ENCODE measurements at places on chromosomes 4 and X.

DNA sequence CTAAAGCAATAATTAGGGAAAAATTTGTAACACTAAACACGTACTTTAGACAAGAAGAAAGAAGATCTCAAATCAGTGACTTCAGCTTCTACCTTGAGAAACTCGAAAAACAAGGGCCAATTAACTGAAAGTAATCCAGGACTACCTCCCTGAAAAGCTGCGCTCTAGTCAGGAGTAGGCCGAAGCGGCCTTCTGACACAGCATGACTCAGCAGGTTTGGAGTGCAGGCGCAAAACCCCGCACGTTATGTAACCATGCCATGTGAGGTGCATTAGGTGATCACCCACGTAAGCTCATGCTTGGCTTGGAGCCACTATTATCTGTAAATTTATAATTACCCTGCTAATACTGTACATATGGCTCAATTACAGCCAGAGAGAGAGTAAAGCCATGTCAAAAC lies 52.8 kb upstream of the CCDC149 start:
- no peak for DNase-seq

GRCh38 chrX:1529328-1529727 lies 7.7 kb downstream of the P2RY8 start:
- DNase-seq: no peak

GRCh38 chrX:139026811-139027210 lies 315.3 kb upstream of the FGF13 start:
- DNase-seq: no peak

GRCh38 chr4:54255881-54256280 lies 26.8 kb downstream of the PDGFRA start:
- DNase-seq: no peak

- no peak for DNase-seq
Observed at GRCh38 chrX:2193273-2193592, 307.5 kb downstream of the DHRSX start.

DNA sequence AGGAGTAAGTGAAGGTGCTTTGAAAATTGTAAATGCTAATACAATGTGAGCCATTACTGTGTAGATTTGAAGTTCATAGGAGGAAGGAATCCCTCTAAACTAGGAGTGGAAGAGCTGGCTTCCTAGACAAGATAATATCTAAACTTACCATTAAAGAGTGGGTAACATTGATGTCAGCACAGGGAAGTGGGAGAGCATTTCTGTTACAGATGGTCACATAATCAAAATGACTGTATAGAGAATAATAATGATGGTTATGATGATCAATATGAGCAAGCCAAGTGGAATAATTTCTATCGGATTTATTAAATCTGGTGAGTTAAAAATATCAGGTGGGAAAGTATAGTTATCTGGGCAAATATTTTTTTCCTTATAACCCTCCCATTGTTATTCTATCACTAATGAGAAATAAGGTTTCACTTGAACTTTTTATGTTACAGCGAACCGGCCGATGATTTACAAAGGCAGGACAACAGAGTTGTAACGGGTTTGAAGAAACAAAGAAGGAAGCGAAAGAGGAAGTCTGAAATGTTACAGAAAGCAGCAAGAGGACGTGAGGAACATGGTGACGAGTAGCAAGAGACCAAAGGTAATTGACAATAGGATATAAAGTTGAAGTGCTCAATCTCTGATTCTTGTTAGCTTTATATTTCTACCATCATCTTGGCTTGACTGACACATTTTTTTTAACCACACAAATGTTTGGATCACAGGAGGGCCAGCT lies 43.5 kb downstream of the FMR1NB start:
- DNase-seq: no peak

DNA sequence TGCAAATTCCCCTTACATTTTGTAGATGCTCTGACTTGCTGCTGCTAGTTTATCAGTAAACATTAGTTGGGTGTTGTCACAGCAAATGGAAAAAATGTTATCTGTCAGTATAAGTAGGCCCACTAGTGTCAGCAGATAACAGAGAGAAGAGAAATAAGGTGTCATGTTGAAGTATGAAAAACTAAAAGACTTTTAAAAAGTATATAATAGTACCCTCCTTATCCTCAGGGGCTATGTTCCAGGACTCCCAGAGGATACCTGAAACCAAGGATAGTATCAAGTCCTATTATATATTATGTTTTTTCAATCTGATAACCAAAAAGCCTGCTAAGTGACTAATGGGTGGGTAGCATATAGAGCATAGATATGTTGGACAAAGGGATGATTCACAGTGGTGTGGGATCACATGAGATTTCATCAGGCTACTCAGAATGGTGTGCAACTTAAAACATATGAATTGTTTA lies 11.6 kb upstream of the BMP2K start:
- DNase-seq: peak; percentile 68

- DNase-seq: no peak
Observed at GRCh38 chrX:43551590-43551989, 104.5 kb upstream of the MAOA start.

DNA sequence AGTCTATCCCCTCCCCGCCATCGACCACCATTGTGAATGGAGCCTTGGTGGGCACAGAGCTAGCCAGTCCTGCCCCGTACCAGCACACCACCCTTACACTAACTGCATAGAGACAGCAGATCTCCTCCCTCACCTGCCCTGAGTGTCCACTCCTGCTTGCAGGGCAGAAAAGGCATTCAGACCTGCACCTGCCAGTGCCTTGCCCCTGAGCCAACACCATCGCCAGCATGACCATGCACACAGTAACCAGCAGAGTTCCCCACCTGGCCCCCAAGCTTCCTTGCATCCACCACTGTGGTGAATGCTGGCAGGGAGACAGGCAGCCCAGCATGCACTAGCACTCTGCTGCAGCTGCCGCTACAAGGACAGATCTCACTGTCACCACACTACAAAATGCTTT lies 397.1 kb downstream of the KLHL4 start:
- no peak for DNase-seq

DNA sequence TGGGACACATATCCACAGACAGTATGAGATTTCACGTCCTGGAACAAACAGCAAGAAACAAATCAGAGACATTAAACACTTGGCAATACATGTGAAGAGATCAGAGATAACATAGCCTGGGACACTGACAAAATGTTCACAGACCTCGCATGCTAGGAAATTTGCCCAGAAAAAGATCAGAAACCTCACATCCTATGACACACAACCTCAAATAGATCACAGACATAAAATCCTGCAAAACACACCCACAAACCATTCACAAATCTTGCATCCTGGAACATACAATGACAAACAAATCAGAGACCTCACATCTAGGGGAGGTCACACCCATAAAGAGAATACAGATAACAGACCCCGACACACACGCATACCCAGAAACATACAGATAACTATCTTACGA lies 18.0 kb downstream of the SUV39H1 start:
- DNase-seq: no peak

DNA sequence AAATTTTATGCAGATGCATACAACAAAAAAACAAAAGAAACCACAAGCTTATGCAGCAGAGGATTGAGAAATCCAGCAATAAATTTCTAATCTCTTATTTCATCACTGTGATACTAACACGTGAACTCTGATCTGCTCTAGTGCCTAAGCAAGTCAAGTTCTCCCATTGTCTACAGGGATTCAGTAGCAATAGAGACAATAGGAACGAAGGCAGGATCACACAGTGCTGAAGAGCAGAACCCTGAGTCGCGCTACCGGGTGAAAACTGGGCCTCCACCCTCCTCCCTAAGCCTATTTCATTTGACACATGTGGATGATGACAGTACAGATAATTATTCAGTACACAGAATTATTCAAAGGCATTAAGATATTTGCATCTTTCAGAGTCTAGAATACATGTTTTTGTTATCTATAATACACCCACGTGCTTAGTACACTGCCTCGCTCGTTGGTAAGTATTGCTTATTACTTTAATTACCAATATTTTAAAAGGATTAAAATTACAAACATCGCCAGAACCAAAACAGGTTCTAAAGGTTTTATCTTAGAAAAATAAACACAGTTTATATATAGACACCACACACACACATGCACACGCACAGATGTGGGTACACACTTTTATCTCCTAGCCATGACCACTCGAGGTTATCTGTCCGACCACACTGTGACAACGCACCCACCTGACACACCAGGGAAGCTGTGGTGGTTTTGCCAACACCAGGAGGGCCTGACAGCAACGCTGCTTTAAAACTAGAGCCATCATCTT lies 60.1 kb downstream of the RFC1 start:
- DNase-seq: no peak

GRCh38 chr4:73223258-73223650 lies 35.3 kb downstream of the ANKRD17 start:
- no peak for DNase-seq

- peak; percentile 93 for DNase-seq
Observed at GRCh38 chr4:168484626-168485025, 4.3 kb upstream of the DDX60L start.

DNA sequence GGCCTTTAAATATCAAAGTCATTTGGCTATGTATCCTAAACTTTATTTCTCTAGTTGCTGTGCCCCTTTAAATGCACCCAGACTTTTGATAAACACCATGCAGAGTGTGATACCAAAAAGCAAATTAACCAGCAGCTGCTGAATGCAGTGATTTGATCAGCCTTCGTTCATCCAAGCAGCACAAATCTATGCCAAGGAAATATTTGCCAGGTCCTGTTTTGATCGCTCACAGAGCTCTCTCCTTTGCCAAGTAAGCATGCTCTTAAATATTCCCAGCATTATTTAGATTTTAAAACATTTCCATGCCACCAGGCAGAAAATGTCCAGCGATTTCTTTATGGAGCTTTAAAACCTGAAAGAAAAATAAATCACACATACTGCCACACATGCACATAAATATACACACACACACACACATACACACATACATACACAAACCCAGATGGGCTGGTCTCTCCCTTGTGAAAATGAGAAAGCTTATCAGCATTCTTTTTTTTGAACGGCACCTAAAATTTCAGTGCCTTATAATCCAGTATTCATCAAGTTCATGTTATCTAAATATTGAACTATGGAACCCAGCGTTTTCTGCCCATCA lies 35.7 kb downstream of the BTC start:
- no peak for DNase-seq

DNA sequence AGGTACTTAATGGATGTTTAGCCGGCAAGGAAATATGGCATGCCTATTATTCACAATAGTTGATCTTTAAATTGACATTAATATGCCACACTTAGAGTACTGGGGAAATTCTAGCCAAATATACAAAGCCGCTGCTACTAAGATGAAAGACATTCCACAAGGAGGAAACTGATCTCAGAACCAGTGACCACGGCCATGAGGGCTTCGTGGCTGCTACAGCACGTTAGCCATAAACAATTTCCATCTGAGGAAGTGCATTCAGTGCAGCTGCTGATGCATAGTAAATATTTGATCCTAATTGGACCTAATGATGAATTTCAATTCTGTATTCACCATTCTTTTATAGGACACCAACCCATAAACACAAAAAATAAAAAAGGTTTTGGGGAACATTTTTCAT lies 59.1 kb downstream of the SORBS2 start:
- DNase-seq: no peak

DNA sequence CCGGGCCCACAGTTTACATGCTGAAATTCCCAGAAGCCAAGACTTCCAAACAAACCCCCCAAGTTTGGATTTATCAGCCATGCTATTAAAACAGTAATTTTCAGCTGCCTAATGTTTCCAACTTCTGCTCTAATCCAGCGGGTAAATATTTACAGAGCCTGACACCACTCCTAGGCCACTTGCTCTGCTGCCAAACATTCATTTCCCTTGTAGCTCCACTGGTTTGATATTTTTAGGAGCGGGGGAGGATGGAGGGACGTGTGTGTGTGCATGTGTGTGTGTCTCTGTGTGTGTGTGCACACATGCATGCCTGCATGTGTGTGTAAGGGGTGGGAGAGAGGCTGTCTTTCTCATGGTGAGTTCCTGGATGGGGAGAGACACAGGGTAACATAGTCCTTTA lies 115.7 kb upstream of the PJA1 start:
- DNase-seq: no peak

GRCh38 chrX:54721424-54721823 lies 76.6 kb downstream of the ITIH6 start:
- DNase-seq: no peak

DNA sequence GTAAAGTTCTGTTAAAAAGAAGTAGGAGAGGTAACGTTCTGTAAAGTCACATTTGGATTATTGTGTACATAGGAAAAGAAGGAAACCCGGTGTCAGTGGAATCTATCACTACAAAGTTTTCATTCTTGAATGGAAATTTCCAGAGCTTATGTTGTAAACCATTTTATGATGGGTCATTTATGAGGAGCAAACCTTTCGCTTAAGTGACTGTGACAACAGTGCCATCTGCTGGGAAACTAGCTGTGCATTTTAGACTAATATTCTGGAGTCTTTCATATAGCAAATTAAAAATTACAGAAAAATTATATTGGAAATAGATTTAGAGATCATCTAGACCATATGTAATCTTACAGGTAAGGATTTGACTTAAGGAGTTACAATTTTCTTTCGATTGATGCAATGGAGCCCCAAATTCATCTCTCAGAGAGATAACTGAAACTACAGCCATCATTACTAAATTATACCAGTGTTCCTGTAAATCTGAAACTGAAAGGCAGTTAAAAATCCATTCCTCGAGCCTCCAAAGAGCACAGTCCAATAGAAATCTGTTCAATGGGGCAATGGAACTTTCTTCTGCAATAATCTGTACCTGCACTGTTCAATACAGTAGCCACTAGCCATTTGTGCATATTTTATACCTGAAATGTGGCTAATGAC lies 26.9 kb downstream of the ASB9 start:
- DNase-seq: peak; percentile 48

DNA sequence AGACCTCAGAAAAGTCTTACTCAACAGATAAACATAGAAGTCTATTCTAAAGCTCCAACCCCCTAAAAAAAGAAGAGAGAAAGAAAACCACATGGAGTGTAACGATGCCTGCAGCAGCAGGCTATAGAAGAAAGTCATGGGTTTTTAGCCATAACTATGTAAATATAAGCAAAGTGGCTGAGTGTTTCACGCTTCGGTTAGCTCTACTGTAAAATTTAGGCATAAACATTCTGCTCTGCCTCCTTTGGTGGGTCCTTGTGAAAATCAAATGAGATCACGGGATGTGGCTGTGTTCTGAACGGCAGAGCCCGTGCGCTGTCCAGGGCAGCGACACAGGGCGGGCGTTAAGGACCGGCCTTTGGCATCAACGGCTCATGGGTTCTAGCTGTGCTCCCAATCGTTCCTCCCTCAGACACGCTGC lies 78.4 kb downstream of the IRF2 start:
- DNase-seq: no peak

DNA sequence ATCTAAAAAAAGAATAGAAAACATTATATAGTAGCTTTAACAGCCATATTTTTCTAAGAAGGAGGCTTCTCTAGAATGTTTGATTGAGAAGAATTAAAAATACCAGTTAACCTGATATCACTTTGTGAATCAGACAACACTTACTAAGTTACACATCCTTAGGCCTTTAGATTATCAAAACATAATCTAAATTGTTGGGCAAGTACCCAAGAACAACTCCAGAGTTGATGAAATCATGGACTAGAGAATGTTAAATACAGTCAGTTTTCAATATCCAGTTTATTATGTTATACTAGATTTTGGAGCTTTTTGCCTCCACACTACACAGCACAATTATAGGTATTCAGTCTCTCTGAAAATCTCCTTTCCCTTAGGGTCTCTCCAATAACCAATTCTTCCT lies 39.6 kb downstream of the ARL13A start:
- DNase-seq: peak; percentile 0

Measured in fibroblast of upper back skin (primary cell).